ENCODE measurements at places on chromosomes 4 and X.
A peak's percentile ranks its signal among the peaks of the same experiment; 100 is the strongest.

DNA sequence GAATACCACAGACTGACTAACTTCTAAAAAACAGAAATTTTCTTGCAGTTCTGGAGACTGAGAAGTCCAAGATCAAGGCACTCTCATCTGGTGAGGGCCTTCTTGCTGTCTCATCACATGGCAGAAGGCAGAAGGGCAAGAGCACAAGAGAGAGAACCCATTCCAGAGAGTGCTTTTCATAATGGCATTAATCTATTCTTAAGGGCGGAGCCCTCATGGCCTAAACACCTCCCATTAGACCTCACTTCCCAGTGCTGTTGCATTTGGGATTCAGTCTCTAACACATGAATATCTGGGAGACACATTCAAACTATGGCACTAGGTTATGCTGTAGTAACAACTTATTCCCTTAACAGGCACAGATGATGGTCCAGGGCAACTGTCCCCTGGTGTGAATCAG, 37.1 kb upstream of the TLR2 start:
- no peak for DNase-seq

- DNase-seq: no peak
Measured at GRCh38 chrX:153519569-153520286, 2.3 kb downstream of the ATP2B3 start.

DNA sequence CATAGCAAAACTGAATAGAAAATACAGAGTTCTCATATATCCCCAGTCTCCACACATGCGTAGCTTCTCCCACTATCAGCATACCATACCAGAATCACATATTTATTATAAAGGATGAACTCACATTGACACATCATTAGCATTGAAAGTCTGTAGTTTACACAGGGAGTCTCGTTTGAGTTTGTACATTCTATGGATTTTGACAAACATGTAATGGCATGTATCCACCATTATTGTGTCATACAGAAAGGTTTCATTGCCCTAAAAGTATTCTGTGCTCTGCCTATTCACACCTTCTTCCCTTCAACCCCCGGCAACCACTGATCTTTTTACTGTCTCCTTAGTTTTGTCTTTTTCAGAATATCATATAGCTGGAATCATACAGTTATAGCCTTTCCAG, 562.4 kb downstream of the KCTD8 start:
- no peak for DNase-seq

GRCh38 chr4:123468479-123469031, 72.0 kb downstream of the SPRY1 start:
- DNase-seq: no peak

DNA sequence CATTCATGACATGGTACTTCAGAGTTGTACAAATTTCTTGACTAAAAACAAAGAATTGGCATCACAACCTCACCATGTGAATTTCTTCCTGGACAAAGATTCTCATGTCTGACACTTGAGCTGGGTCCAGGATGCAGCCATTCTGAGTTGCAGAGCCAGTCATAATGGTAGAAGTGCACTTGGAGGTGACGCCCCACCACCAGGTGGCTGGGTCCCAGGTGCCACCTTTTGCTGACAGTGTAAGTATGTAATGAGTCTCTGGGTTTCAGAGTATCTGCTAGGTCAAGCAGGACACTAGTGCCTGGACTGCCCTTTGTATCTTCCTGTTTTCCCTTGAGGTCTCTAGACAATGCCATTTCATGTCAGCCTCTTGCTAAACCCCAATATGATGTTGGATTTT, 36.6 kb upstream of the WDR1 start:
- no peak for DNase-seq

GRCh38 chr4:7068883-7069282, 1.0 kb upstream of the GRPEL1 start:
- peak; percentile 9 for DNase-seq

DNA sequence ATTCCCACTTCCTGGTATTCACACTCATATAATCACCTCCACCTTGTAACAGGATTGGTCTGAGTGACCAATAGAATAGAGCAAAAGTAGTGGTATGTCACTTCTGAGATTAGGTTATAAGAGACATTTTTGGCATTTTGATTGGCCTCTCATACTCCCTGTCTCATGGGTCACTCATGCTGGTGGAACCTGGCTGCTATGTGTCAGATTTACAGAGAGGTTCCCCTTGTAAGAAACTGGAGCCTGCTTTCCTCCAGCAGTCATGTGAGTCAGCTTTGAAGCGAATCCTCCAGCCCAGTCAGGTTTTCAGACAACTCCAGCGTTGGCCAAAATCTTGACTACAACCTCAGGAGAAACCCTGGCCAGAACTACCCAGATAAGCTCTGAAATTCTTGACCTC, 2.6 kb upstream of the OTUD4 start:
- no peak for DNase-seq

DNA sequence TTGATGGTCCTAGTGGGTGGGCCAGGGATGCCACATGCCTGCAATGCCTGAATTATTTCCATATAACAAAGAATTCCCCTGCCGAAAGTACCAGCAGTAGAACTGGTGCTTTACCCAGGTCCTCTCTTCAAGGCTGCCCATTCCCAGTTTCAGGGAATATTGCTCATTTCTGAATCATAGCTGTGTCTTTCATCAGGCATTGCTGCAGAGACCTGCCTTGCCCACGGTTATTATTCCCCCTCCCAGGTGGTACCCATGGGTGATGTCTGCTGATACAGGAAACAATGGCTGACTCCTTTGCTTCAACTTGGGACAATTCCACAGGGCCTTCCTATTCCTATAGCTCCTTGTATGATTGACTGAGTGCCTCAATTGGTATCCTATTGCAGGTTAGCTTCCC, 9.7 kb upstream of the IQCM start:
- no peak for DNase-seq

GRCh38 chrX:6465756-6466155, 69.2 kb downstream of the VCX3A start:
- DNase-seq: no peak

DNA sequence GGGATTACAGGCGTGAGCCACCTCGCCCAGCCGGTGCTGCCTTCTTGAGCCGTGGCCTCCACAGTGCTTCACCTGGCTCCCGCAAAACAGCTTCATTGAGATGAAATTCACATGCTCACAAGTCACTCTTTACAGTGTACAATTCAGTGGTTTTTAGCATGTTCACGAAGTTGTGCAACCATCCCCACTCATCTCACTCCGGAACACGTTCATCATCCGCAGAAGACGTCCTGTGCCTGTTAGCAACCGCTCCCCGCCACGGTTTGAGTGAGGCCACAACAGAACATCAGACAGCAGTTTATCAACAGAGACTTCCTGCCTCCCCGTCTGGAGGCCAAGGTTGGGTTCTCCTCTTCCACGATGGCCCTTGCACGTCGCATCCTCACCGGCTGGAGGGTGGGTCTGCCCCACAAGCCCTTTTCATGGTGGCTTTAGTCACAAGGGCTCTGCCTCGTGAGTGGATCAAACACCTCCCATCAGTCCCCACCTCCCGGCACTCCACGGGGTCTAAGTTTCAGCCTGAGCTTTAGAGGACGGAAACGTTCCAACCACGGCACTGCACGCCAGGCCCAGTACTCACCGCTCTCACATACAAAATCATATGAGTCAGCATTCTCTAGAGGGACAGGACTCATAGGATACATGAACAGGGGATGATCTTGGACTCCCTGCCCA, 29.6 kb upstream of the SPON2 start:
- peak; percentile 66 for DNase-seq

DNA sequence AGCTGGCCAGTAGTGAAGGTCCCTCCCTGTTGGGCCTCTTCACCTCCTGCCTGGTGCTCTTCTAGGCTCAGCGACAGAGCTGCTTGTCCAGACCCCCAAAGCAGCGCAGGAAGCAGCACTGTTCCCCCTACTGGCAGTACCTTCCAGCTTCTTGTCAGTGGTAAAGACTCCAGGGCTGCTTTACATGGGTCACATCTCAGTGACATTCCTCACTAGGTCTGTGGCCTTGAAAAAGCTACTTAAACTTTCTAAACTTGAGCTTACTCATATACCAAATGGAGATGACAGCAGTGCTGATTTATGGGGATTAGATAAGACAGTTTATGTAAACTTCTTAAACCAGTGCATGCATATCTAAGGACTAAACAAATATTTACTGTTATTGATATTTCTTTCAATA, 117.3 kb downstream of the FAT4 start:
- DNase-seq: peak; percentile 12

GRCh38 chr4:44159991-44160390, 288.6 kb downstream of the KCTD8 start:
- DNase-seq: no peak

DNA sequence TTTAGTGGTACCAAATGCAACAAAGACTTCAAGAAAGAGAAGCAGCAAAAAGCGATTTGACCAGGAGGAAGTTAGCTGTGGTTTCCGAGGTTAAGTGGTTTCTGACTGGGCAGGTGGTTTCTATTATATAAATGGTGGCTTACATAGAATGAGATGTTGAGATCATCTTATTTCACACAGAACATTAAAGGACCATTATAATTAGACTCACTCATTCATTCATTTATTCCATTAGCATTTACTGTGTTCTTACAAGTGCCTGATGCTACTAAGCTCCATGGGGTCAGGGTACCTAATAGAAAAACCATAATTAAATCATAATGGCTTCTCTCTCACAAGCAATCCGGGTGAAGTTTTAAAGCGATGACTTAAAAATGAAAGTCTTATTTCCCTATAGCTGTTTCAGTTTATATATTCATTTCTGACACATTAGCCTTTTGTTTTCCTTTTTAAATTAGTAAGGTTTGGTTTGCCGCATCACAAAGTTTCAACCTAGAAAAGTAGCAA, 10.6 kb downstream of the TSPAN6 start:
- peak; percentile 54 for DNase-seq

GRCh38 chr4:186058253-186058979, 10.5 kb upstream of the TLR3 start:
- no peak for DNase-seq

GRCh38 chrX:40266490-40267333, 169.0 kb upstream of the BCOR start:
- peak; percentile 61 for DNase-seq

- DNase-seq: no peak
Measured at GRCh38 chr4:182502064-182502463, 258.9 kb downstream of the TENM3 start.

DNA sequence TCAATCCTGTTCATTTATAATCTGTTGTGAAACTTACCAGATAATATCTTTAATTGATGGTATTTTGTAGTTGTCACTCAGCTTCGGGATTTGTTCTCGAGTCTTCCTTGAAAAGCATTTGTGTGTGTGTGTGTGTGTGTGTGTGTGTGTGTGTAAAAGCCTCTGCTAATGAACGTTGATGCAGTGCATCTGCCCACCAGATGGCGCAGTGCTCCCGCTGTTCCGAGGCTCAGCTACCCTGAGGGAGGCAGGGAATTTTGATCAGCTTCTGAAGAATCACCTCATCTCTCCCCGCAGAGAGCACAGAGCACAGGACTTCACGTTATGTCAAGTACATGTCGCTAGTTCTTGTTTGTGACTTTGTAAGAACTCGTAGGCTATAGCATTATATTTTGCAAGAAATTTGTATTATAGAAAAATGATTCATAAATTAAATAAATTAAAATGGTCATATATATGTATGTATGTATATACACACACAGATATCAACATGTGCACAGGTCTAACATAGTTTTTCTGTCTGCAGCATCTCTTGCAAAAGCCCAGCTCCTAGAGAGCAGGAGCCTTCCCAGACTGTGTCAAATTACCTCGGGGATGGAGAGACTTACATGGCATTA, 316.7 kb upstream of the IGFBP7 start:
- DNase-seq: peak; percentile 82

DNA sequence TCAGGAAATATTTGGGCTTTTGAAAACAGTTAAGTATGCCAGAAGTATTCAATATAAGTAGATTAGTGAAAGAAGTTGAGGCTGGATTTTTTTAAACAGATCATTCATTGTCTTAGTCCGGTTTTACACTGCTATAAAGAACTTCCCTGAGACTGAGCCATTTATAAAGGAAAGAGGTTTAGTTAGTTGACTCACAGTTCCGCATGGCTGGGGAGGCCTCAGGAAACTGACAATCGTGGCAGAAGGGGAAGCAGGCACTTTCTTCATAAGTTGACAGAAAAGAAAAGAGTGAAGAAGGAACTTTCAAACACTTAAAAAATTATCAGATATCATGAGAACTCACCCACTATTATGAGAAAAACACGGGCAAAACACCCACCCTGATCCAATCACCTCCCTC, 31.1 kb upstream of the CYLC1 start:
- DNase-seq: no peak

DNA sequence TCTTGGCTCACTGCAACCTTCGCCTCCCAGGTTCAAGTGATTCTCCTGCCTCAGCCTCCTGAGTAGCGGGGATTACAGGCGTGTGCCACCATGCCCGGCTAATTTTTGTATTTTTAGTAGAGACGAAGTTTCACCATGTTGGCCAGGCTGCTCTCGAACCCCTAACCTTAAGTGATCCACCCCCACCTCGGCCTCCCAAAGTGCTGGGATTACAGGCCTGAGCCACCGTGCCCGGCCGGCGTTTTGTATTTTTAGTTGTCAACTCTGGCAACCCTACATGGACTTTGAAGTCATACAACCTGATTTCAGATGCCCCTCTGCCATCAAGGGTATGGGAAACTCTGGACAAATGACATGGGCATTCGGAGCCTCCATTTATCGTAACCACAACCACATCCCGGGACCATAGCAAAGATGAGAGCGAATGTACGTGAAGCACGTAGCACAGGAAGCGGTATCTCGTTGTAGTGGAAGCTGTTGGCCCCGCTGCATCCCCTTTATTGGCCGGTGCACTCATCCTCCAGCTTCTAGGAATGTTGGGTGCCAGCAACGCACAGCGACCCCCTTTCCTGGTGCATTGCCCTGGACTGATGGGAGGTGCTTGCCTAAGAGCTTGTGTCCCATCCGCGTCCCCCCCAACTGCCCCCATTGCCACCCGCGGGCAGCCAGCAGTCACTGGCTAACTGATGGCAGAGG, 109.2 kb downstream of the PHKA2 start:
- no peak for DNase-seq

DNA sequence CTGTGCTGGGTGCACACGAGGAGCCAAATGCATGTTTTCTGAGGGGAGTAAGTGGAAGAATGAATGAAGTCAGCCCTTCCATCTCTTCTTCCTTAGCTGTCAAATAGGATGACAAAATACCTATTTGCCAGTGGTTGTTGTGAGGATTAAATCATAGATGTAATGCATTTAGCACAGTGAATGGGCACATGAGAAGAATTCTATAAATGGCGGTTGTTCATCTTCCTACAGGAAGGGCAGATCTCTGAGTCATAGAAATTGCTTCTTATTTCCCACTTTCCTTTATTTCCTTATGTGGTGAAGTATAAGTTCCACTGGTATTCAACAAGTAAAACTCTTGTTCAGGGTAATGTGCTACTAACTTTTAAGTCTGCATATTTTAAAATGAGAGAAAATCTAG, 83.1 kb downstream of the SORBS2 start:
- DNase-seq: no peak

GRCh38 chr4:102492531-102493241, 8.5 kb upstream of the NFKB1 start:
- no peak for DNase-seq

- DNase-seq: peak; percentile 34
Measured at GRCh38 chr4:135718019-135718418, 1516.4 kb upstream of the PABPC4L start.

DNA sequence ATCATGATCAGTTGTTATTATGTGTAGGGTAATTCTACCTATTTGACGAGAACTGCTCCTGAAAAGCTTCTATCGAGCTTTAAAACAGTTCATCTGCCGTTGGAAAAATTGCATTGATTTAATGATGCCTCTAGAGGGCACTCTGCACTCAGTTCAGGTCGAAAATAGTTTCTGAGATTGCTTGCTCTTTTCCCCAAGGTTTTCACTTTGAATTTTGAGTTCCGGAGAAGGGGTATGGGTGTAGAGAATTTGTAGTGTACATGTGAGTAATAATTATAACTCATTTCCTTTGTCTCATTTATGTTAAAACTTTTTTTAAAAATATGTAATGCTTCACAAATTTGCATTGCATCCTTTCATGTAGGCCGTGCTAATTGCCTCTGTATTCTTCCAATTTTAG, 28.4 kb upstream of the TNIP3 start:
- DNase-seq: peak; percentile 49

Measured in astrocyte of the spinal cord (primary cell).